Stimulated activated CD4-positive, alpha-beta T cell treated with anti-CD3 and anti-CD28 coated beads, Interleukin-12 subunit alpha, Interleukin-12 subunit beta, amount 100 ng/mL, for 24 hours (primary cell): ENCODE measurements at places on chromosomes 2 and 18.

DNA sequence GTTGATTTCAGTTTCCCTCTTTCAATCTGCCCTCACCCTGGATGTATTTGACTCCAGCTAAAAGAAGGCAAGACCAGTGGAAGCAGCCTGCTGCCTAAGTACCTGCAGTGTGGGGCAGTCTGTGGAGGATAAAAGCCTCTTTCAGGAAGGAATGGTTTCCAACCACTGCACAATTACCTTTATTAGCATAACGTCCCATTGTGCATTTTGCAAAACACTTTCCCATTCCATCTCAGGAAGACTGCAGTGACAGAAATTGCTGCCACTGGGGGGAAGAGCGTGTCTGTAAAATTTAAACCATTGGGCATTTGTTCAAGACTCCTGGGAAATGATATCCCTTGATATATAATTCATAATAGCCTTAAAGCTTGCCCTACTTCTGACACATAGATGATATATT lies 26.2 kb downstream of the CYRIA start:
- DNase-seq: no peak

DNA sequence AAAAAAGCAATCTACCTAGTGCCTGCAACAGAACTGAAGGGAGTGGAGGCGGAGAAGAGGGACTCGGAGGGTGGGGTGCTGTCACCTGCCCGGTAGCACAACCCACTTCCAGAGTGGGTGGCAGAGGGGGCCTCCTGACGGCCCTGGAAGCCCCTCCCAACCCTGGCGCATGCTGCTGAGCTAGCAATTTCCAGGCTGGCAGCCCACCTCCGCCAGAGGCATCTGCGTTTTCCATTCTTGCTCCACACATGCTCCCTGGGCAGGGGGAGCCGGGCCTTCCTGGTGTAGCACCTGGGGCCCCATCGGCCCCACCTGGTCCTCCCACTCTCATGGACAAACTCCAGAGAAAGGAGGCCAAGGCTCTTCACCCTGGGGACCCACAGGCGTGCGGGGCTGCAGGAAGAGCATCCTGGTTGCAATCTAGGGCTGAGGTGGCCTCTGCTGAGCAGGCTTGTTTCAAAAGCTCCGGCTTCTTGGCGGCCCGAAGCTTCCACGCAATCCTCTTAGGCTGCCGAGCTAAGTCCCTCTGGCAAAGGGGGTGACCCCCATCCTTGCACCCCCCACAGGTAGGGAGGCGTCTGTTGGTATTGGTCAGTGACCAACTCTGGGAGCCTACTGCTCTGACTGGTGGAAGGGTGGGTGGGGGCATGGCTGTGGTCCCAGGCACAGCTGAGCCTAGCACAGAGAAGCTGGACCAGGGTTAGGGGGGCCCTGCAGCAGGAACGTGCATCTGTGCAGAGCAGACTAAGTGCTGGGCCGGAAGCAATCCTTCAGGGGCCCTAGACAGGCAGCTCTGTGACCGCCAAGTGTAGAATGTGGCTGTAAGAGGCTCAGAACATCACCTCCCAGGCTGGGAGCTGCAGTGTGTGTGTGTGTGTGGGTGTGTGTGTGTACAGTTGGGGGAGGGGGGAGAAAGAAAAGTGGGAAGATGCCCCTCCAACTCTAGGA lies 2.6 kb downstream of the HS6ST1 start:
- DNase-seq: no peak

DNA sequence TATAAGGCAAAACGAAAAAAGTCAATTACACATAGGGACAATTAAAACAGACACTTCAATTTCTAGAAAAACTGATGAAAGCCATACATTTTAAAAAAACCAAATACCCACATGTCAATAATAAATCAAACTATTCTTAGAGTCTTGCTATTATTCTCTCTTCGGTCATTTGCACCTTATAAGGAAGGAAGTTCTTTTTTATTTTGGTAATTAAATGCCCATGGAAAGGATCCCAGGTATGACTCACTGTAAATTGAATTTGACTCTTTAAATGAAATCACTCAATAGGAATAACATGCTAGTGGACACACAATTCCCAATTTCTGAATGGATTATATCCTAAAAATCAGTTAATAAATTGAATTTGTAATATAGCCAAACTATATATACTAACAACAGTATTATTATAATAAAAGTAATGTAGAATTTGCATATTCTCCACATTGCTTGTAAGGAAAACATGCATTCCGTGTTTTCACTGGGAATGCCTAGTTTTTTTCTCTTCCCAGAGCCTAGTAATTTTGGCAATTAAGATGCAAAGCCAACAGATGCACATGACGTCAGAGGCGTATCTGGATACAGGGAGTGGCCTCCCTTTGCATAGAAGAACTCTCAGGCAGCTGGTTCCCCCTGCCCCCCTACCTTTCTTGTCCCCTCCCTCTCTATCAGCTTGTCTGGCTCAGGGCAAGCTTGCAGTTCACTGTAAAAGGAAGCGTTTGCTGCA lies 153.5 kb upstream of the PGAP1 start:
- DNase-seq: no peak

DNA sequence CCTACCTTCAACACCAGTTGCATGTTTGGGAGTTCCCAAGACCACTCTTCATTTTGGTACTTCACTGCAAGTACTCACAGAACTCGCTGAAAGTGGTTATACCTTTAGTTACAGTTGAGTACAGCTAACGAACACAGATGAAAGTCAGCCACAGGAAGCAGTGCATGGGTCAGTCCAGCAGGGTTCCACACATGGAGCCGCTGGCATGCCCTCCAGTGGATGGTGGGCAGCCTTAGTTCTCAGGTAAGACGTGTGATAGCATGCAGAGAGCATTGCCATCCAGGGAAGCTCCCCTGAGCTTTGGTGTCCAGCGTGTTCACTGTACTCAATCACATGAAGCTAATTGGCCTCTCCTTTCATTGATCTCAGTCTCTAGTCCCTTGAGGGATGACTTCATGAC lies 815.3 kb downstream of the RNF144A start:
- DNase-seq: no peak

- DNase-seq: no peak
Observed at GRCh38 chr2:227125506-227125905, 38.5 kb downstream of the COL4A4 start.

DNA sequence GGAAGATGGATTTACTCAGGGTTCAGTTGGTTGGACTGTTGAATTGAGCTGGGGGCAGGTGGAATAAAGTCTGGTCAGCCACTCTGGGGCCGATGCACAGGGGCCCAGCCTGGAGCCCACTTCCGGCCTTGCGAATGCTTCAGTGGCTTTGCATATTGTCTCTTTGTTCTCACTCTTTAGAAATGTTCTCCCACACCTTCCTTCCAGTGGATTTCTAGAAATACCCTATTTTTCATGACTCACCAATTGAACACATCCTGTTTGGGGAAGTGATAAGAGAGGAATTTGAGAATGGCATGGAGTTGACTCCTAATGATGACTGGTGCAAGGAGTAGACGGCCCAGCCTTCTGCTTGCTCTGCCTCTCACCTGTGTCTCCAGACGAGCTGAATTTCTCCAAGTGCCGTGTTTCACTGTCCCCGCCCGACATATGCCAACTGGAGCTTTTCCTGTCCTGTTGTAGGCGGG lies 28.1 kb downstream of the ASAP2 start:
- no peak for DNase-seq

GRCh38 chr2:204110338-204110741 lies 173.8 kb downstream of the ICOS start:
- DNase-seq: peak; percentile 67

DNA sequence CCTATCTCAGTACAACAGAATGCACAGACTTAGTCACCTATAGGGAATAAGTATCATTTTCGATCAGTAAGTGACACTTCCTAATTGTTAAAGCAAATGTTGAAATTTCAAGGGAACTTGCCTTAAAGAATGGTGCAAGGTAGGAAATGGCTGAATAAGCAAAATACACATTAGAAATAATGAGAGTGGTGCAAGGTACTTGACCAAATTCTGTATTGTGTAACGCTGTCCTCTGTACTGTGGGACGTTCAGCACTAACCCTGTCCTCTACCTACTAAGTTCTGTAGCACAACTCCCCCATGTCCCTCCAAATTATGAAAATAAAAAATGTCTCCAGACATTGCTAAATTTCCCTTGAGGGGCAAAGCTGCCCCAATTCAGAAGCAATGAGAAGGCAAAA lies 19.4 kb downstream of the MMADHC start:
- DNase-seq: no peak

GRCh38 chr2:122491011-122491410 lies 735.6 kb downstream of the TSN start:
- no peak for DNase-seq

DNA sequence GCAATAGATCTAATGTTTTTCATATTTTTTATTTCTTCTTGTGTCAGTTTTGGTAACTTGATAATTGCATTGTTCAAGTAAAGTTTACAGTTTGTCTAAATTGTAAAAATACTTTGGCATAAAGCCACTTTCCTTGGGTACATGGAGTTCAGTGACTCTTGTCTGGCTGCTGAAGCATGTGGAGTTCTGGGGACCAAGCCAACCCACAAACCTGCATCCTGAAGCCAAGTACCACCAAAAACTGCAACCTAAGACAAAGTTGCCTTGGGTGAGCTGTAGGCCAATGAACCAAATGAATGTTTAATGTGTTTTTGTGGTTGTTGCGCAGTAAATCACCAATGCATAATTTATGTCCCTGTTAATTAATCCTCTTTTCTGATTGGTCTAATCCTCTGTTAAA lies 872.6 kb downstream of the BCL11A start:
- no peak for DNase-seq

GRCh38 chr18:25056429-25056828 lies 295.5 kb downstream of the ZNF521 start:
- DNase-seq: no peak

DNA sequence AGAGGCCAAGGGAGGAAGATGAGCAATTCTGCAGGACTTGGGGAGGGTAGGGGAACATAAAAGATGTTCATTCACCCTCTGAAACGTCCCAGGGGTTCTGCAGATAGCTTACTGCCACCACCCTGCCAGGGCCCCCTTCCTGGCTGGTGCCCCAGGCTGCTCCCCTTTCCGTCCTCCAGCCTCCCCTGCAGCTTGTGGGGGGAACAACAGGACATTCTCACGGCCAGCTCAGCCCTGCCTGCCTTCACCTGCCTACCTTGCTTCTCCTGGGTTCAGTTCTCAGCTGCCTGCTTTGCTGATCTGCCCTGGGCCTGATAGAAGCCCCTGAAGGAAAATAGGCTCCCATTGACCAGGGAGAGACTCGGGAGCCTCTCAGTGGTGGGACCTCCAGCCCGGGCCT lies 251.1 kb downstream of the CELF4 start:
- no peak for DNase-seq

DNA sequence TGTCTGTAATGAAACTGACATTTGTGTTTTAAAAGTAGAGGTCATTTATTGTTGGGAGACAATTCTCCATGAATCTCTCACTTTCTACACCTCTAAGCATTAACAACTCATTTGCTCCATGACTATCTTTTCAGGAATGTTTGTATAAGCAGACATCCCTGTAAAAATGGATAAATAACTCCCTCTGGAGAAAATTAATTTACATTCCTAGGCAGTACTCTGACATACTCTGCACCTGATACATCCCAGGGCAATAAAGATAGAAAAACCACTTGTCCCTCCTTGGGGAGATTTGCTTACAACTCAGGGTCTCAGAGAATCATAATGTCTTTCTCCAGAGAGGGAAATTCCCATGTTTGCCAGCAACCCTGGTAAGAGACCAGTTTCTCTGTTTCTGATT lies 1037.7 kb upstream of the SLC39A10 start:
- no peak for DNase-seq

DNA sequence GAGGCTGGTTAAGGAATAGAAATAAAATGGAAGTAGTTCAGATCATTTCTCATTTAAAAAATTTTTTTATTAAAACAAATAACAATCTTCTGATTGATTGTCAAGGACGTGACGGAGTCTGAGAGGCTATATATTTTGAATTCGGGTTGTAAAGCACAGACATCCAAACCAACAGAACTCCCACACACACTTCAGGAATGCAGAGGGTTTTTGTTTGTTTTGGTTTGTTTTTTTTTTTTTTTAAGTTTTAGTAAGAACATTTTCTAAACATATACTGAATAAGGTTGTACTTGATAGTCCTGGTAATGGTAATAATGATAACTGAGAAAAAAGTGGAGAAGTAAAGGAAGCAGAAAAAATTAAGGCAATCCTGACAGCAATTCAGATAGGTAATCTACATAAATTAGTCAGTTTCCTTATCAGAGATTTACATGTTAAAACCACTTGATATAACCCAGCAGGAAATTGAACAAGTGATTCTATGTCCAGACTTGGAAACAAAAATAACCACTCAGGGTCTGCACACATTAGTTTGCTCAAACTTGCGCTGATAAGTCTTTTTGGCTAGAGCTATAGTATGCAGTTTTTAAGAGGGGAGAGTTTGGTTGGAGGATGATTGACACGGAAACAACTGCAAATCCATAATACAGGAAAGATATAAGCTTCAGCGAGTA lies 51.5 kb upstream of the CTAGE1 start:
- no peak for DNase-seq

DNA sequence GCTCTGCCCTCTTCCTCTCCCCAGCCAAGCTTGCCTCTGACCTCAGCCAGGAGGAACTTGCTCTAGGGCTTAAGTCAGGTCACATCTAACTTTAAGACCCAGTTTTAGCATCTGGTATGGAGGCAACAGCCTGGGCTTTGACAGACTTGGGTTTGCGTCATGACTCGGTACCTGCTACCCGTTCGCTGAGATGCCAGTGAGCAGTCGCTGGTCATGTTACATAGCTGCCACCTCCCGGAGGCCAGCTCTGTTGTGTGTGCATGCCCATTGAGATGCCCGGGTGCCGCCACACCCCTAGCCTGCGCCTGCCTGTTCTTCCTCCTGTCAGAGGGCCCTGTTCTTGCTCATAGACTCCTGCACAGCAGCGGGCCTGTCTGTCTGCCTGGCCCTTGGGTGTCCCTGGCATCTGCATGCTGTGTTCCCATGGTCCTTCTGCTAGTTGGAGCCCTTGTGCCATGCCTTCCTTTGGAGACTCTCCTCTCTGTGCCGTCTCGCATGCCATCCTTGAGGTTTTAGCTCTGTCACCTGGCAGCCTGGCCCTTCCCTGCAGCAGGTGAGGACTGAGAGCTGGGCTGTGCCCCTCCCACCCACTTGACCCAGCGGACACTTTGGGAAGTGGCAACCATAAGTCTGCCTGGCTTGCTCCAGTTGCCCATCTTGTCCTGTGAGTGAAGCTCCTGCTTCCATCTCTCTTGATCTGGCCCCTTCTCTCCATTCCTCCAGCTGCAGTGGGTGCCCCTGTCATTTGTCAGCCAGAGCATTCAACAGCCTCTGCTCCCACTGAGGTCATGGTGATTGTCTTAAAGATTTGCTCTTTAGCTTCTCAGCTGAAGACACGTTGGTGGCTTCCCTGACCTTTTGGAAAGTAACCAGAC lies 24.9 kb downstream of the ASAP2 start:
- DNase-seq: no peak
